ENCODE measurements at places on chromosomes 1 and 21.

DNA sequence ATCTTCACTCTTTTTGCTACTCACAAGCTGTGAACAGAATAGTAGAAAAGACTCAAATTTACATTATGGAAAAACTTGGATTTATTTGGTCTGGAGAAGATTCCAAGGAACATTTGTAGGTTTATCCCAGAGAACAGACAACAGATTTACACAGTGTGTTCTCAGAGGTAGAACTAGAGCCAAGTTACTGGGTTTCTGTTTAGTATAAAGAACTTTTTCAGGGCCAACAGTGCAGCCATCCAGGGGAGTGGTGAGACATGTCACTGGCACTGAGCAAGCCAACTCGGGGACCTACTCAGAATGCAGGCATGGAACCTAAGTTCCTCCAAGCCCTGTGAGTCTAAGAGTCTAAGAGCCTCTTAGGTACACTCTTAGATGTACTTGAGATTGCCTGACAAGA, 142.6 kb downstream of the OMA1 start:
- no peak for DNase-seq

- DNase-seq, result no peak
These were observed 41.8 kb upstream of the RALGPS2 start for GRCh38 chr1:178683291-178683690.

DNA sequence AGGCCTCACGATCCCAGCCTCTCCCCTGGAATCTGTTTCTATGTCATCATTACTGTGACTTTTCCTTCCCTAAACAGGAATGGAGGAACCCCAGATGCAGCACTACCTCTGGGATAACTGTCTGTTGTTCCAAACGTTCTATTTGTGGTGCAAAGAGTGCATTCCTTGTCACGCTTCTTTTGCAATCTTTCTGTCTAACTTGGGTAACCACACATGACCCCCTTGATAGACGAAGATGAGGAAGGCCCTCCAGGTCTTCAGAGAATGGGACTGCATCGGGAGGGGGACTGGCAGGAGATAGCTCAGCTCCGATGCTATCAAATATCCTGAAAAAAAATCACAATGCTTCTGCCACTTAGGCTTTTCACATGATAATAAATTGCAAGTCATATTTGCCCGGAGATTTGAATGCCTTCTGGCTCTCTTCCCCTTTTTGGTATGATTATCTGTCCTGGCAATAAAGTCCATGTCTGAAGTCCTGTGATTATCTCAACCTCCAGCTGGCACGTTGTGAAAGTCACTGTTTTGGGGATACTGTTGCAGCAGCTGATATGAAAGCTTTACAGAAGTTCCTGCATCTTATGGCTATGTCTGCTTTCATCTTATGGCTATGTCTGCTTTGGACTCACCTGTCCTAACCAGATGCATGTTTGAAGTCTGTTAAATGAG, 148.7 kb upstream of the LMO4 start:
- no peak for DNase-seq

DNA sequence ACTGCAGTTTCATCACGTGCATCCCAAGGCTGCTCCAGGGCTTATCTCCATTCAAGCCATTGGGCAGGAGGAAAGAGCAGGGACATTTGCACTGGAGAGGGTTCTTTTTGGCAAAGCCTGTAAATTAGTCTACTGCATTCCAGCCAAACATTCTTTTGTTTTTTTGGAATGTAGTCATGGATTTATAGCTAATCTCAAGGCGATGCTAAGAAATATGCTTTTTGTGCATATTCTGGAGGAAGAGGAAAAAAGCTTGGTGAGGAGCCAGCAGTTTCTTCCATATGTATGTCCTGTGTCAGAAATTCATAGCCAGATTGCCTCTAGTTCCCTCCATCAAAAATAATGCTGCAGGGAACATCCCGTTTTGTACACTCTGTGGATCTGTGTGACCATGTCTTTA, 221.4 kb downstream of the BACH1 start:
- no peak for DNase-seq

GRCh38 chr1:4380564-4381168, 273.7 kb upstream of the AJAP1 start:
- DNase-seq, result no peak

- no peak for DNase-seq
These were observed 534.2 kb downstream of the LTN1 start for GRCh38 chr21:28458446-28458845.

DNA sequence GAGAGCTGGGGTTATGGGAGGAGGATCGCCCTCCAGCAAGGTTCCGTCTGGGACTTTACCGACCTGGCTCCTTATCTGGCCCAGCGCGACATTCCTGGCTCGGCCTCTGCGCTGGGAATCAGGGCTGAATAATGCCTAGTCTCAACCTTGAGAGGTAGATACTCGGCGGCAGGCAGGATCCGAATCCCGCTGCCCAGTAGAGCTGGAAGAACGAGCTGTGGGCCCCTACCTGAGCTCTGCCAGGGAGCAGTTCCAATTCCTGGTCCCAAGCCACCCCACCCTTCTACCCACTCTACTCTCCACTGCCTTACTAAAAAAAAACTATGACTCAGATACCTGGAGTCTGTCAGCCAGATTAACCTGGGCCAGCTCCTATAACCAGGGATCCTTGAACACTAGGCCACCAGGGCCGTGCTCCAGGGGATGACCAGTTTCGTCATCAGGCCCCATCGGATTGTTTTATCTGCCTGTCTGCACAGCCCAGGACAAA, 53.6 kb downstream of the RHBG start:
- DNase-seq, result no peak

DNA sequence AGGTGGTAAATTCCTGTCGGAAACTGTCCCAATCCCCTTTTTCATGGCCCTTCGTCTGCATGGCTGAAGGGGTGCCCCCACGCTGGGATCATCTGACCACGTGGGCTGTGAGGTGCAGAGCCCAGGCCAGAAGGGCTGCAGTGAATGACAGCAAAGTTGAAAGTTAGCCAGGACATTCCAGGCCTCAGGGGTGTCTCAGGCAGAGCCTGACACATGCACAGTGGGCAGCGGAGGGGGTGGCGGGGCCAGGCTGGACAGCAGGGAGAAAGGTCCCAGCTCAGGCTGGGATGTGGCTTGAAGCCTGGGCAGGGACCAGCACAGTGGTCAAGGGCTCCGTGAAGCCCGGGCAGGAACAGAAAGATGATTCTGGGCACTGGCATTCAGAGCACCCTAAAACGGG, 49.6 kb downstream of the GRIK3 start:
- DNase-seq, result no peak

DNA sequence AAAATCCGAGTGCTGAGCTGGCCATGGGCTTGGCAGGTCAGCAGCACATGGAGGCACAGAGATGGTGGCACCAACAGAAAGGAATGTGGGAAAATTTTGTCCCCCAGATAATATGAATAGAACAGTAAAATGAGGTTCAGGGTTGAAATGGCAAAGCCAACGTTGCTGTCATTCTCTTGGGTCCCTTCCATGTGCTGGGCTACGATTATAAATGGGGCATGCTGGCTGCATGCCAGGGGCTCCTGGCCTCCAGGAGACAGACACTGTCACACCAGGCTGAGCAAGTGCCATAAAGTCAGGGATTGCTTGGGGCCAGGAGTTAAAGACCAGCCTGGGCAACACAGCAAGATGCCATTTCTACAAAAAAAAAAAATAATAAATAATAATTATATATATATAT, 77.1 kb downstream of the TOMM20 start:
- peak; percentile 8 for DNase-seq

- peak; percentile 3 for DNase-seq
These were observed 13.6 kb downstream of the PPFIA4 start for GRCh38 chr1:203039609-203040512.

Data from NCI-H1105 treated with DMSO at 0.1 percent for 48 hours (cell line).